ENCODE measurements at places on chromosomes 4 and X.

DNA sequence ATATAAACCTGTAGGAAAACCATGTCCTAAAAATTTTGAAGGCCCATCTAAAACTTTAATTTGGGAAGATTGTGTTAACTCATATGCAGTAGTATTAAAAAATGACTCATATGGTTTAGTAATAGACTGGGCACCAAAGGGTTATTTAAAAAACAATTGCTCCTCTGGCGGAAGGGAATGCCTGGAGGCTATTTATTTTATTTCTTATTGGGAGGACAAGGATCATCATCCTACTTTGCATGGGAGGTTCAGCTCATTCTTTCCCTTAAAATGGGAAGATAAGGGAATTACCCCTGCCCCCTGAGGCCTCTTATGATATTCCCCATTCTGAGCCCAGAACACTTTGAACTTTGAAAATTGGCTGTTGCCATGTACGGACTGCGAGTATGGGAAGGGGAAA is 29.7 kb upstream of the MGST2 start:
- DNase-seq, result no peak

DNA sequence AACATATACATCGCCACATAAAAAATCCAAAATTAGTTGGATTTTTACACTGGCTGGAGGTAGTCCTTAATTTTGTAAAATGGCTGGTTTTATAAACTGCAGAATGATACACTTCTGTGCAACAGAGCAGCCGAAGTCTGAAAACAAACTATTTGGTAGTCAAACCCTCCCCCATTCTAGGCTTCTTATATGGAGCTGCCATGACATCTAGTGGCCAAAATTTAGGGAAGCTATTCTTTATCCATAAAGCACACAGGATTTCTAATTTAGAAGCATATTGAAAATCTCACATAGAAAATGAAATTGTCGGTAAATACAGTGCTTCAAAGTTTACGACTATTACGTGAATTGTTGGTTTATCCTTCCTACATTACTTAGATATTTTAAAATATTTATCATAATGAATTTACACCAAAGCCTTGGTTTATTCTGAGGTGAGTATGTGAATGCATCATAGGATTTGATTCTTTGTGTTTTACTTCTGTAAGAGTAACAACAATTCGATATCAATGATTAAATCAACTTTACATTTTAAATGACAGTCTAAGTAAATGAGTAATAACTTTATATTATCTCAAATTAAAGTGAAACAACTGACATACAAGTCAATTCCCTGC is 113.4 kb upstream of the FAM241A start:
- DNase-seq, result no peak

- DNase-seq, result no peak
Observed at GRCh38 chr4:142427456-142427855, 418.6 kb downstream of the INPP4B start.

- no peak for DNase-seq
Observed at GRCh38 chr4:86250006-86250405, 109.8 kb downstream of the MAPK10 start.

- no peak for DNase-seq
Observed at GRCh38 chrX:12080265-12080664, 58.0 kb upstream of the FRMPD4 start.

GRCh38 chr4:102828497-102828808 is 1.1 kb upstream of the UBE2D3 start:
- no peak for DNase-seq

All from left forelimb (tissue), 1 donor.